CD4-positive, alpha-beta T cell treated with Interleukin-15 for 1 hour (primary cell): ENCODE measurements at places on chromosomes 7 and 10.

GRCh38 chr7:116180302-116180701, 30.0 kb upstream of the TES start:
- DNase-seq = no peak

DNA sequence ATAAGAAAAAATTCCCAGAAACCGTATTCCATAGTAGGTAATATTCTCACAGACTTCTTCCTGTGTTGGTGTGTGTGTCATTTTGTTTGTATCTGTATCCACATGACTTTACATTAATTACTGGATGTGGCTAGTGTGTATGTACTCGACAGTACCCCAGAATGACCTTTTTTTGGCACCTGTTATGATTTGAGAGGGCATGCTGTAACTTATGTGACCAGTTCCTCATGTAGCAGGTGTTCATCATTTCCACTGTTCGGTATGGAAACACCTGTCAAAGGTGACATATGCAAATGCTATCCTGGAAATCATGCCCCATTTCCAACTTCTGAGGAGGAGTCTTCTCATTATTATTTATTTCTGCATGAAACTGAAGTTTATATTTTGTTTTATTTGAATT, 89.3 kb downstream of the ZMYND11 start:
- no peak for DNase-seq

GRCh38 chr10:119445311-119445934, 97.1 kb downstream of the RGS10 start:
- peak; percentile 78 for DNase-seq

GRCh38 chr7:36468370-36469101, 78.9 kb downstream of the ANLN start:
- no peak for DNase-seq

DNA sequence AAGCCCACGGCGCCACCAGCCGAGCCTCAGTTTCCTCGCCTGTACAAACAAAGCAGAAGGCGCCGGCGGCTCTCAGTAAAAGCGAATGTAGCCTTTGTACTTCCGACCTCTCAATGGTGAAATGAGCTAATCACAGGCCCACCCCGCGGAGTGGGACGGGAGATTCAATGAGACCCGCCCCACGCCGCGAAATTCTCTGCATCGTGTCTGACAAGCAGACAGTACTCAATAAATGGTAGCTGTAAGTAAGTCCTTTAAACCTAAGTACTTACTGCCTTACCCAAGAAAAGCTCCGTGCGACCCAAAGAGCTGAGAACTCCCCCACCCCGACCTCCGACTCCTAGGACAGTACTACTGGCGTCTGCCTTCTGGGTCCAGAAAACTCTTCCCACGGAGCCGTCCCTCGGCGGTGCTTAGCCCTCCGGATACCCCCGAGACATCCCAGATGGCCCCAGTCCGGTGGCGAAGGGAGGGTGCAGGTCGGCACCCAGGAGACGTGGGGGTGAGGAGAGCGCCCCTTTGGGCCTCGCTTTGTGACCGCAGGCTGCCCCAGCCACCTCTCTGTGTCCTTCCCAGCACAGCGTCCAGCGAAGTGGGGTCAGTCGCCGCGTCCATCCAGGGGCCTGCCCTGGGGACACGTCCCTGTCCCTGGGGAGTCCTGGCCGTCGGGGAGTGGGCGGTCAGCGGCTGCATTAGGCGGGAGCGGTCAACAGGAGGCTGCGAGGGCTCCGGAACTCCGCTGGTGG, 972 bp upstream of the CXCL12 start:
- DNase-seq = no peak

- DNase-seq = no peak
These were observed 48.9 kb downstream of the BLNK start for GRCh38 chr10:96222441-96222840.

GRCh38 chr7:135186261-135186540, 15.7 kb upstream of the CYREN start:
- no peak for DNase-seq

DNA sequence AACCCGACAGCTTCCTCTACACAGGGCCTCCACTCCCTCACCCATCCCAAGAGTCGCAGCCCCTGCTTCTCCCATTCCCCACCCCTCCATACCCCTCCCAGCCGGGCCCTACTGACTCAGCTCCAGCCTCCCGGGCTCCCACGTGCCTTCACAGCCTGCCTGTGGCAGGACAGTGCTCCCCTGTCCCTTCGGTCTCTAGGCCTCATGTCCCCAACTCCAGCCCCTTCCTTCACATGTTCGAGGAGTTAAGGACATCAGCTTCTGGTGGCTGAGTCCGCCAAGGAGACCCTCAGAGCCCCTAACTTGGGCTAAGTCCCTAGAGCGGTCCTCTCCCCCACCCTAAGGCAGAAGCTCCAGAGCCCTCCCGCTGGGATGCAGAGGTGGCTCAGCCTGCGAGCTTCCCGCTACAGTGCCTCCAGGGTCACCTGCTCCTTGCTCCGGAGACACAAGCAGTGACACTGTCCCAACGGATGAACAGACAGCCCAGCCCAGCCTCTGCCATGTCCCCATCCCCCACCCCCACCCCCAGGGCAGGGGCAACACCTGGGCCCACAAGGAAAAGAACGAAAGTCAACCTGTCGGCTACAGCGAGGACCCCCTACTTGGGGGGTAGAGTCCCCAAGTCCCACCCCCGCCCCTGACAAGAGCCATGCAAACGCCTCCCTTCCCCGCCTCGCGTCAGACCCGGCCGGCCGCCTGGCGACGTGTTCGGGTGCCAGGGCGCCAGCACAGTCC, 716 bp downstream of the SMARCD3 start:
- DNase-seq = no peak

DNA sequence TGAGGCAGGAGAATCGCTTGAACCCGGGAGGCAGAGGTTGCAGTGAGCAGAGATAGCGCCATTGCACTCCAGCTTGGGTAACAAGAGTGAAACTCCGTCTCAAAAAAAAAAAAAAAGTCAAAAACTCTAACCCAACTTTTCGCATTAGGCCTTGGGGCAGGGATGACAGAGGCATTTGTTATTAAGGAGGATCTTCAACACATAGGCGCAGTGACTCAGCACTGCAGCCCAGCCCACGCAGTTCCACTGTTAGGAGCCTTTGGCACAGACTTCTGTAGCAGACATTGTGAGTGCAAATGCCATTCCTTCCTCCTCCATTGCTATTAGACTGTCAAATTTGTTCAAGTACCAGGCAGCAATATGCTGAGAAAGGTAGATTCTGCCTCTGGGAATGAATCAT, 43.1 kb upstream of the KLHL7 start:
- no peak for DNase-seq

- no peak for DNase-seq
These were observed 1472.6 kb upstream of the CELF2 start for GRCh38 chr10:9545073-9545472.

DNA sequence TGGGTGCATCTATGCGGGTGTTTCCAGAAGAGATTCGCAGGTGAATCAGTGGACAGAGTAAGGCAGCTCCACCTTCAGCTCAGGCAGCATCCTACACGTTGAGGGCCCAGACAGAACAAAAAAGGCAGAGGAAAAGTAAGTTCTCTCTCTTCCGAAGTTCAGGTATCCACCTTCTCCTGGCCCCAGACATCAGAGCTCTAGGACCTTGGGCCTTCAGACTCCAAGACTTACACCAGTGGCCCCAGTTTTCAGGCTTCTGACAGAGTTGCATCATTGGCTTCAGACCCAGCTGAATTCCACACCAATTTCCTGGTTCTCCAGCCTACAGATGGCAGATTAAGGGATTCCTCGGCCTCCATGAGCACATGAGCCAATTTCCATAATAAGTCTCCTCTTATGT, 102.2 kb upstream of the GPR26 start:
- DNase-seq = no peak

GRCh38 chr10:63644418-63645142, 123.4 kb downstream of the REEP3 start:
- DNase-seq = no peak

- no peak for DNase-seq
These were observed 149.3 kb upstream of the DPP6 start for GRCh38 chr7:153902862-153903261.

- no peak for DNase-seq
These were observed 228.4 kb downstream of the TRIL start for GRCh38 chr7:28729727-28730126.

- DNase-seq = peak; percentile 13
These were observed 12.4 kb upstream of the ZNF862 start for GRCh38 chr7:149825567-149826343.

- DNase-seq = no peak
These were observed 260.8 kb downstream of the SKAP2 start for GRCh38 chr7:26603631-26604030.

DNA sequence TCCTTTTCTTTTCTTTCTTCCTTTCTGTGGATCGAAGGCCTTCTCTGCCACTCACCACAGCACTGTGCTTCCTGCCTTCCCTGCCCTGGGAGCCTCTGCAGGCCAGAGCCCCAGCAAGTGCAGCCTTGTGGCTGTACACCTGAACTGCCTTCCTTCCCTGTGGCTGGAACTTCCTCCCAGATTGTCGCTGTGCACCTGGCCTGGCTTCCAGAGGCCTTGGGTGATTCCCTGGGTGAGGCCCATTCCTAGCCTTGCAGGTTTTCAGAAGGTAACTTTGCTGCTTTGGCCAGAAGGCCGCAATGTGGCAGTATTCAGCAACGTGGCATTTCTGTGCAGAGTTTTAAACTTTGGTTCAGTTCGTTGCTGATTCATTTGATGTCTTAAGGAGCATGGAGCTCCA, 50.1 kb upstream of the RASGEF1A start:
- no peak for DNase-seq

- DNase-seq = no peak
These were observed 491.9 kb downstream of the PARD3 start for GRCh38 chr10:34323192-34323591.

- no peak for DNase-seq
These were observed 705.6 kb upstream of the GALNT17 start for GRCh38 chr7:70426249-70426880.

DNA sequence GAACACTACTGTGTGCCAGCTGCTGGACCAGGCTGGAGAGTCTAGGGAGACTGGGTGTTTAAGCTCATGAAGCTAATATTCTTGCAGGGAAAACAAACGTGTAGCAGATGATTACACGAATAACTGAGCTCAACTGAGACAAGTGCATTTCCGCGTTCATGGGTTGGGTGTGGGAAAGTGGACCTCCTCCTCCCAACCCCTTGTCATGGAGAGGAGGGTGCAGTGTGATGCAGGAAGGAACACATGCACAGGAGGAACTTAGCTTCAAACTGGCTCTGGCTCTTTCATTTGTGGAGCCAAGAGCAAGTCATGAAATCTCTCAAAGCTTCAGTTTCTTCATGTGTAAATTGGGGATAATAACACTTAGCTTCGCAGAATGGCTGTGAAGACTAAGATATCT, 204.3 kb downstream of the ARHGAP12 start:
- DNase-seq = no peak

GRCh38 chr7:289209-289755, 688 bp upstream of the FOXL3 start:
- no peak for DNase-seq

GRCh38 chr7:14023838-14024237, 34.4 kb upstream of the ETV1 start:
- DNase-seq = no peak

GRCh38 chr7:102107474-102108104, 179.1 kb upstream of the SH2B2 start:
- DNase-seq = no peak

GRCh38 chr7:29239638-29240037, 45.1 kb downstream of the CHN2 start:
- no peak for DNase-seq

- DNase-seq = no peak
These were observed 116.3 kb downstream of the CUX1 start for GRCh38 chr7:101933688-101934121.

DNA sequence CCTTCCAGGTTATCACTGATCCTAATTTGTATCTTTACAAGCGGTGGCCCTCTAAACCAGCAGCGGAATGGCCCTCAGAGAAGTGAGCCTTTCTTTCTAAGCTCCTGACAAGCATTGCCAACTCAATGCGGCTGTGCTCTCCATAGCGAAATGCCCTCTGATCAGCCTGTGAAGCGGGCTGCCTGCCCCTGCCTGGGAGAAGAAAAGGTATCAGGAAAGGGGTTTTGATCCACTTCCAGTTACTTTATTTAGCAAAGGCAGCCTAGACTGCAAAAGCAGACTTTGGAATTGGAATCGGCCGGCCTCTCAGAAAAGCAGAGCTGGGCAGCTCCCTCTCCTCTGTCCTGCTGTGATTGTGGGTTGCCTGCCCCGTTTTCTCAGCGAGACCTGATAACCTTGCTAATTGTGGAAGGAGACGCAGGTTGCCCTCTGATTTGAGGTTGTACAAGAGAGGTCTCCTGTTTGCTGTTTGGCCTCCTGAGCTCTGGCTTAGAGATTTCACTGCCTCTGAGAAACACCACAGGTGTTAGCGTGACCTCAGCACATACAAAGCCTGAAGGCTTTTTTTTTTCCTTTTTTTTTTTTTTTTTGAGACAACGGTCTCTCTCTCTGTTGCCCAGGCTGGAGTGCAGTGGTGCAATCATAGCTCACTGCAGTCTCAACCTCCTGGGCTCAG, 53.9 kb upstream of the SH2B2 start:
- DNase-seq = no peak

GRCh38 chr10:108899670-108900069, 1023.6 kb downstream of the XPNPEP1 start:
- no peak for DNase-seq

DNA sequence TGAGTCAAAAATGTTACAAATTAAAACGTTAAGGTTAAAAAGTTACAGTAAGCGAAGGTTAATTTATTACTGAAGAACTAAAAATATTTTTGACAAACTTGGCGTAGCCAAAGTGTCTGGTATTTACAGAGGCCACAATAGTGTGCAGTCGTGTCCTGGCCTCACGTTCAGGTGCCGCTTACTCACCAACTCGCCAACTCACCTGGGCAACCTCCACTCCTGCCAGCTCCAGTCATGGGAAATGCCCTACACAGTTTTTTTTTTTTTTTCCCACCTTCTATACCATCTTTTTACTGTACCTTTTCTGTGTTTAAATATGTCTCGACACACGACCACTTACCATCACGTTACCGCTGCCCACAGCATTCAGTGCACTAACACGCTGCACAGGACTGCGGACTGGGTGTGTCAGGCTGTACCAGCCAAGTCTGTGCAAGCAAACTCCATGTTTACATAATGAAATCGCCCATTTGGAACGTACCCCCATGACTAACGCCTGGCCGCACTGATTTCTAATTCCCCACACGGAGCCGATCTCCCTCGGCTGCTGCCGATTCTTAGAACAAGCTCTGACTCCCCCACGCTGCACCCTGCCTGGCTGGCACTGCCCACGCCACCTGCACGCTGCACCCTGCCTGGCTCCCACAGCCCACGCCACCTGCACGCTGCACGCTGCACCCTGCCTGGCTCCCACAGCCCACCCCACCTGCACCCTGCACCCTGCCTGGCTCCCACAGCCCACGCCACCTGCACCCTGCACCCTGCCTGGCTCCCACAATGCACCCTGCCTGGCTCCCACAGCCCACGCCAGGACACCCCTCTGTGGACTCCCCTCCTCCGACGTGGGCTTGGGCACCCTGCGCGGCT, 203.1 kb downstream of the ZMYND11 start:
- no peak for DNase-seq
